ENCODE measurements at places on chromosomes 13 and 19.

DNA sequence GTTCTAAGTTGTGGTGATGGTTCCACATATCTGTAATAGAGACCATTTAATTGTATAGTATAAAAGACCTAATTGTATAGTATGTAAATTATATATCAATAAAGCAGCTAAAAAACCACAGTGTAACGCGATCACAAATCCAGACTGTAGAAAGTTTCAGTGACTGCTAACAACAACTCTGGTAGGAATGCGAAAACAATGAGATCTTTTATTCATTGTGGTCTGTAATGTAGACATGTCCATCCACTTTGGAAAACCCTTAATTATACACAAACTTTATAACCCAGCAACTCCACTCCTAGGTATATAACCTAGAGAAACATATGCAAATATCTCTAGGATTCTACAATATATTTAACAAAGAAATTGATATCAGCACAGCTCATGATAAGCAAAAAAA lies 549.5 kb downstream of the SLITRK1 start:
- no peak for DNase-seq

- DNase-seq: no peak
These were observed 15.5 kb upstream of the RASA3 start for GRCh38 chr13:114147803-114148520.

- DNase-seq: no peak
These were observed 16.1 kb upstream of the AKAP11 start for GRCh38 chr13:42255886-42256285.

DNA sequence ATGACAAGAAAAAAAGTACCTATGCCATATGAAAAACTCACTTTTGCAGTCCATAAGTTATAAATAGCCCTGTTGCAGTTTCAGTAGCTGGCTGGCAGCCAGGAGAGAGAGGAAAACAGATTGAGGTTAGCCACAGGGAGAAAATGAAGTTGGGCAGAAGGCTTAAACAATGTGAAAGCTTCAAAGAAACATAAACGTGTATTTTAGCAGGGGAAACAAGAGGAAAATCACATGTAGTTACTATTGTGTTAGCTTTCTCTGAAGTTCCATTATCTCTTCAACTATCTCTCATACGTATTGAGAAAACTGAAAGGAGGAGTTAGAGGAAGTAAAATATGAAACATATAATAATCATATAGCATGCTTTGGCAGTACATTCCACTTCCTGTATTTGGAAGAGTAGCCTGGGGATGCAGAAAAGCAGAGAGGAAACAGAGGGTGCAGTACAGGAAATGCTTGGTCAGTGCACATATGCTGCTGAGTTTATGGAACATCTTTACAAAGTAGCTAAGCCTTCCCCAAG lies 1551.1 kb downstream of the EFNB2 start:
- DNase-seq: peak; percentile 50

GRCh38 chr19:56566904-56567273 lies 379 bp upstream of the ZNF470 start:
- no peak for DNase-seq

DNA sequence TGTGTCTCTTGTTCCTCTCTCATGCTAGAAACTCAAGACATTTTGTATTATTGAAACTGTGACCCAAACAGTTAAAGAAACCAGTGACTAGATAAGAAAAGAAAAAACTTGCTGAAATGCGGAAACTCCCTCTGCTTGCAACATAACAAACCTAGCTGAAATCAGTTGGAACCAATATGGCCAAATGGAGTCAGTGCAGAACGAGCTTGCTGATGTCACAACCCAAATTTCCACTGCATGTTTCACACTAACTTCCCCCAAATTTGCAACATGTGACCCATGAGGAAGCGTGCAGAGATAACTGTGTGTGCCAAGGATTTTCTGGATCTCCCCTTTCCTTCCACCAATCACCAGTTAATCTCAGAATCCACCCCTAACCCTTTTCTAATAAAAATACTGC lies 208.0 kb downstream of the DLEU7 start:
- no peak for DNase-seq

DNA sequence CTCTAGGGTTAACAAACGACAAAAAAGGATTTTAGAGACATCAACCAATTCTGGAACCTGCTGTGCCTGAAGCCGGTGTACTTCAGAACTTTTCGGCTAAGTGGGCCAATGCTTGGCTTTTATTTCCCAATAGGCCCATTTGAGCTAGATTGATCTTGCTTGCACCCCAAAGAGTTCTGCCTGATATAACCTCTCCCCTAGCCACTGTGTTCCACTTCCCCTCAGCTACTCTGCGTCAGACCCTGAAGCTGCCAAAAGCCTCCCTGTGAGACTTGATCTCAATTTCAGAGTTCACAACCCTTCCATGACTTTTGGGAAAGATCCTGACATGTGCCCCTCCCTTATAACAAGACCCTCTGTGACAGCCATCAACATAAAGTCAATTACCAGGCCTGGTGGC lies 5.6 kb upstream of the SIGLEC14 start:
- no peak for DNase-seq

DNA sequence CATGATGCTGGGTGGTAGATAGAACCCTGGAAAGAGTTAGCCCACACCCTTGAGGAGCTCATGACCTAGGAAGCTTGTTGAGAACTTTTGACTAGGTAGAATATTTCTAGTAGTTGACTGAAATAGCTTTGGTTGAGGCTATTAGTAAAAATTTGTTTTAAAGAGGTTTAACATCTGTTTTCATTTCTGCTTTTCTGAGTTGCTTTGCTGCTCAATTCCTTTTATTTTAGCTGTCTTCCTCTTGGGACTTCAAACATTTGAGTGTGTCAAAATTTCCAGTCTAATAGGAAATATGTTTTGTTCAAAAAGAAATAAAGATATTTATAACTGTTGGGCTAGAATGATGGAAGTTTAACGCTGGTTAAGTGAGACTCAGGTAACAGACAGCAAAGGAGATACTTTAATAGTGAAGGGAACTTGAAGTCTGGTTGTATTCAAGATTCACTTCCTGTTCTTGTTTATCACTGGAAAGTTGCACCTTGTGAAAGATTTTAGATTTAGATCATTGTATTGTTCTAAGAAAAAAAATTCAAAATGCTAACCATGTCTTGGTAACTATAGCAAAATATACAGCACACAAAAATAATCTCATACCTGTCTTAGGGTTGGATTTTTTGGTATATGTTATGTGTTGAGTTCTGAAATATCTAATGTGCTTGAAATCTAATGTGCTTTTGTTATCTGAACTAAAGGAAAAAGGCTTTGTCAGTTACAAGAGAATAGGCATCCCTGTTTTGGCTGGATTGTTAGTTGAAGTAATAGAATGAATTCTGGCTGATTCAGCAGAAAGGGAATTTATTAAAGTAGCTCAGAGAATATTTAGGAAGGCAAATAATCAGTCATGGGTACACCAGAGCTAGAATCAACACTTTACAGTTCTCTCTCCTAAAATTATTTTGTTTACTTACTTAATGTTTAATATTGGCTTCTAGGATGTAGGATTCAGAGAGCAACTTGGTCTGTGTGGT lies 24.4 kb upstream of the GPR18 start:
- peak; percentile 26 for DNase-seq

GRCh38 chr19:46412650-46413261 lies 608 bp downstream of the CCDC8 start:
- no peak for DNase-seq

- DNase-seq: no peak
These were observed 89.9 kb downstream of the STK24 start for GRCh38 chr13:98487016-98487415.

DNA sequence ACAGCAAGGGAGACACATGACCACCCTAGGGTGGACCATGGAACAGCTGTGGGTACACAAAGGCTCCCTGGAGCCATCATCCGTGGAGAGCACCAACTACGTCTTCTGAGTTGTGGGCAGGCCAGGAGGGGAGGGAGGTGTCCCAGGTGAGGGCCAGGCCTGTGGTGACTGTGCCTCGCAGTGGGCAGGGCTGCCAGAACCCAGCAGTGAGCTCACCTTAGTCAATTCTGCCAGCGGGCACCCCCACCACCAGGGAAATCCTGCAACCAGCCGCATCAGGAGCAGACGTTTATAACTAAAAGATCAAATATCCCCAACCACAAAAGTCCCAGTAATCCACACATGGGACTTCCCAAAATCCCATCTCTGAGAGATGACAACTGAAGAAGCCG lies 19.6 kb downstream of the ELL start:
- DNase-seq: no peak

DNA sequence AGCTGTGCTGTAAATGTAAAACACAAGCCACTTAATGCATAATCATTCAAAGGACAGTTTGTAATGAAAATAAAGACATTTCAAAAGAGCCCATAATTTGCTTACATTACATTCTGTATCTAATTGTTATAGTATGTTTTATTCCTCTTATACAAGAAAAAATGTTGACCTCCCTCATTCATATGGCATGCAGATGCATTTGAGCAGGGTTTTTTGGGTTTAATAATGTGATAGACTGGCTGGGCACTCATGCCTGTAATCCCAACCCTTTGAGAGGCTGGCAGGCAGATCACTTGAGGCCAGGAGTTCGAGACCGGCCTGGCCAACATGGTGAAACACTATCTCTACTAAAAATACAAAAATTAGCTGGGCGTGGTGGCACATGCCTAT lies 11.6 kb upstream of the ARL11 start:
- DNase-seq: peak; percentile 28
